ENCODE measurements at places on chromosomes 6 and 20.

DNA sequence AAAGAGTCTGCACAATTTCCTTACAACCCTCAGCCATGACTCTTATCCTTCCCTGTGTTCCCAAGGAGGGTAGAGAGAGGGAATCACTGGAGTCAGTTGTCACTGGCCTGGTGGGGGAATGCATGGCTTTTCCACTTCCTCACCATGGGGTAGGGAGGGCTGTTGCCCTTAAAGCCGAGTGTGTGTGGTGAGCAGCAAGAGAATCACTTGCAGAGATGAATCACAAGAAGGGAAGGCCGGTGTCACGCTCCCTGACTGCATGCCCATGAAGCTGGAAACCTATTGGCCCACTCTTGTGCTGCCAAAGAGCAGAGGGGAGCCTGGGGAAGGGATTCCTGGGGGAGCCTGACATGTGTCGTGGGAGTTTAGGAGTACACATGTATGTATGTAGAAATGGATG is 18.1 kb upstream of the BMP6 start:
- no peak for DNase-seq

GRCh38 chr6:4588163-4588562 is 188.0 kb upstream of the CDYL start:
- DNase-seq: no peak

GRCh38 chr6:33964387-33964786 is 160.6 kb upstream of the MLN start:
- no peak for DNase-seq

GRCh38 chr20:52913650-52914387 is 58.3 kb upstream of the TSHZ2 start:
- DNase-seq: peak; percentile 33

- no peak for DNase-seq
These were observed 39.1 kb downstream of the NRN1 start for GRCh38 chr6:5967594-5967993.

DNA sequence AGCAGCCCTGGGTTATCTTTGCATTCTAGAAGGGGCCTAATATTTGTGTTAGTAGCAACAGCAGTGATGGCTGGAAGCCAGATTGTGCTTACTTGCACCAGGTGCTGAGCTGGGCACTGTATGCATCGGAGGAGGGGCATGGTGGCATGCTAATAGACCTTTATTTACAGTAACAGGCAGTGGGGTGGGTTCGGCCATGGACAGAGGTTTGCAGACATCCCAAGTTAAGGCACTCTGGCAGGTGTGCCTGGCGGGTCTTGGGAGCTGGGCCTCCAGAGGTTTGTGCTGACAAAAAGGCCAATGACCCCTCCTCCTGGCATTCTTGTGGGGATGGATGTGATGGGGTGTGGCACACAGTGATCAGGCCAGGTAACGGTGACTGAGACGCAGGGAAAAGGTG is 39.0 kb upstream of the CD93 start:
- no peak for DNase-seq

- no peak for DNase-seq
These were observed 530 bp downstream of the GOPC start for GRCh38 chr6:117601811-117602150.

DNA sequence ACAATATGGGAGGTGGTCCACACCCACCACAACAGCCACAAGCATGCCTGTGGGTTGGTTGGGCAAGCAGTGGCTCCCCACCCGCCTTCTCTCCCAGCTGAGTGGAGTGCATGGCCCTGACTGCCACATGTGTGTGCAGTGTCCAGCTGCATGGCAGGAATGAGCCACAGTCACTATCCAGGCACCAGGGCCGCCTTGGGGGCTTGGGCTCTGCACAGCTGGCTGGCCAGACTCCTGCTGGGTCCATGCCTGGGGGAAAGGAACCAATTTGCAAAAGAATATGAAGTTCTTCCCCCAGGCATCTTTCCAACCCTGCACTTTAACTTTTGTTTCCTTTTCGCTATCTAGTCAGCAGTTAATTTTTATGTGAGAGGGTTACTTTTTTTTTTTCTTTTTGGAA is 11.6 kb upstream of the ASCC3 start:
- no peak for DNase-seq

- no peak for DNase-seq
These were observed 60.9 kb upstream of the MC3R start for GRCh38 chr20:56187534-56188165.

DNA sequence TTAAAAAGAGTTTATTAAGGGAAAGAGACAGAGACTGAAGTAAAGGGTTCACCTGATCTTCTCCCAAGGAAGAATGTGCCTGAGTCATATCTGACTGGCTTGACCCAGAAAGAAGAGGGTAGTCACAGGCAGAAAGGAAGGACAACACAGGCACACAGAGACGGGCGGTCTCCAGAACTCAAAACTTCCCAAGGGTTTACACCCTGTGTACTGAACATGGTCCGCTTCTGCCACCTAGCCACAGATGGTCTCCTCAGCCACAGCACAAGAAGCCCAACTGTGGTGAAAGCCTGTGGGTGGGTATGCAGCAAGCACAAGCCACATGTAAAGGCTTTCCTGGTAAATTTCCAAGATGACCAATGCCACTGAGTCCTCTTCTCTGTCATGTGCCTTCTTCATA is 17.2 kb downstream of the UNC5CL start:
- peak; percentile 13 for DNase-seq

DNA sequence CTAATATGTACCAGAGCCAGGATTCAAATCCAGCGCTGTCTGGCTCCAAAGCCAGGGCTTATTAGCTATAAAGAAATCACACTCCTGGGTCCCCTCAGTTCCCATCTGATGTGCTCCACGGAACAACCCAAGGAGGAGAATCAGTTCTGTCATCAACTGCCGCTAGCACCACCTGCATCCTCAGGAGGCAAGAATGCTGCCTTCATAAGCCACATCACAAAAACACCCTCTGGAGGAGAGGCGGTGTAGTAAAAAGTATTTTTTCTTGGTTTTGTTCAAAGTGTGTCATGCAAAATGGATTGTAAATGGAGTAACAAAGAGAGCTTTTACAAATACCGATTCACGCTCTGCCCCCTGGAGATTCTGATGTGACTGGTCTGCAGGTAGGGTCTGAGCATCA is 57.1 kb downstream of the TNFRSF21 start:
- DNase-seq: no peak

- DNase-seq: no peak
These were observed 24.5 kb upstream of the CARMIL1 start for GRCh38 chr6:25254671-25255070.

DNA sequence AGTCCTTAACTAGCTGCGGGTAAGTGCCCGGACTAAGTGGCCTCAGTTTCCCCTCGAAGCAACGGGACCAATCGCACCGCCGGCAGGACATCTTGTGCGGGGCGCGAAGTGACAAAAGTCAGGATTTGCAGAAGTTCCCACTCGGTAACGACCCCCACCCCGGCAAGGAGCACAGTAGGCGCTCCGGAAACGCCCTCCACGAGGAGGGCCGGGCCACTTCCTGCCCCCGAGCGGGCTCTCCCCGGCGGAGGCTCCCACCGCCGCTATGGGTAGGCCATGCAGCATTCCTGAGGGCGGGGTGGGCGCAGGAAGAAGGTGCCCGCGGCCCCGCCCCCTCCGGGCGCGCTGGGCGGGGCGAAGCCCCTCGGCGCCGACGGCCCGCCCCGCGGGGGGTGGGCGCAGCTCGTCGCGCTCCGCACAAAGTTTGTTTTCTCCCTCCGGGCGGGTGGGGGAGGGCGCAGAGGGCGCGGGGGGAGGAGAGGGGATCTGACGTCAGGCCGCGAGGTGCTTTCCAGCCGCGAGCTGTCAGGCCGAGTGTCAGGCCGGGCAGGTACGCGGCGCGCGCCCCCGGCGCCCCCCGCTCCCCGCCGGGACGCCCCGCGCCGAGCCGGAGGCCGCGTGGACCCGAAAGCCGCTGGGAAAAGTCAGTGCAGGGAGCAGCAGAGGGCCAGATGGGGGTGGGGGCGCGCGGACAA is at the start of gene TGIF2:
TGIF2 (plus strand) TSS at position 495 of the 695 bp plus-strand sequence. CDS start 5,178 bp downstream, outside the sequence.
- DNase-seq: peak; percentile 28

DNA sequence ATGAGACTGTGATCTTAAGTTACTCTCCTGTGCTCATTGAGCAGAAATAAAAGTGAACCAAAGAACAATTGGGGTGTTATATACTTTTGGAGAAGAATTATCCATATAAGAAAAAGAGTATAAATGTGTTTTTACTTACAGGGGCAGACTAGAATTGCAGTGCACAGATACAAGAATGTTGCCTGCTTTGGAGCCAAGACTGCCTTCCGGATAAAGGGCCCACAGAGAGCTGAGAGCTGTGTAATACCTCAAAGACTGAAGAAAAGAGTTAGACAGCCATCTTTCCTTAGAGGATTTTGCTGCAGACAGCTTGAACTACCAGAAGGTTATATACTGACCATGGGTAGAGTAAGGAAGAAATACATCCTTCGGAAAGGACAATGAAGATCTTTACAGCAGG is 1235.5 kb upstream of the CITED2 start:
- DNase-seq: peak; percentile 13

- DNase-seq: no peak
These were observed 17.0 kb downstream of the PHF20 start for GRCh38 chr20:35788796-35789195.

DNA sequence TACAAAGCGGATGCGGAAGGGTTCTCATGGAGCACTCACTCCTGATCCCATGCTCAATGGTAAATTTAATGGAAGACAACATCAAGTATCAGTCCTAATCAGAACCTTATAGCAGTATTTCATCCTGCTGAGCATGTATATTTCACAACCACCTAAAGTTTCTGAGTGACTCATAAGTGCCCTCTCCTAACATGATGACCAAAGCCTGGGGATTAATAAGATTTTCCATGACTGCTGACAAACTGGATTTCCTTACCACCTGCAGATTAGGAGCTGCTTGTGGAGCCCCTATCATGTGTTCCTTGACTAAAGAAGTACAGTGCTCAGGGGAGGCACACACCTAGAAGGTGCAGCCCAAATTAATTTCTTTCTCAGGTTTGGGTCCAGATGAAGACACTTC is 112.8 kb downstream of the INSM1 start:
- DNase-seq: peak; percentile 81

GRCh38 chr6:15109338-15110090 is 136.4 kb upstream of the JARID2 start:
- no peak for DNase-seq

- no peak for DNase-seq
These were observed 92.7 kb upstream of the SIRPA start for GRCh38 chr20:1802385-1803060.

GRCh38 chr20:62609279-62609720 is 33.0 kb upstream of the SLCO4A1 start:
- DNase-seq: no peak

GRCh38 chr6:24584382-24584720 is 61.6 kb downstream of the KIAA0319 start:
- no peak for DNase-seq

GRCh38 chr6:13615792-13616120 is 621 bp downstream of the NOL7 start:
- DNase-seq: no peak

- DNase-seq: peak; percentile 27
These were observed 192.3 kb downstream of the UTRN start for GRCh38 chr6:144477396-144477795.

DNA sequence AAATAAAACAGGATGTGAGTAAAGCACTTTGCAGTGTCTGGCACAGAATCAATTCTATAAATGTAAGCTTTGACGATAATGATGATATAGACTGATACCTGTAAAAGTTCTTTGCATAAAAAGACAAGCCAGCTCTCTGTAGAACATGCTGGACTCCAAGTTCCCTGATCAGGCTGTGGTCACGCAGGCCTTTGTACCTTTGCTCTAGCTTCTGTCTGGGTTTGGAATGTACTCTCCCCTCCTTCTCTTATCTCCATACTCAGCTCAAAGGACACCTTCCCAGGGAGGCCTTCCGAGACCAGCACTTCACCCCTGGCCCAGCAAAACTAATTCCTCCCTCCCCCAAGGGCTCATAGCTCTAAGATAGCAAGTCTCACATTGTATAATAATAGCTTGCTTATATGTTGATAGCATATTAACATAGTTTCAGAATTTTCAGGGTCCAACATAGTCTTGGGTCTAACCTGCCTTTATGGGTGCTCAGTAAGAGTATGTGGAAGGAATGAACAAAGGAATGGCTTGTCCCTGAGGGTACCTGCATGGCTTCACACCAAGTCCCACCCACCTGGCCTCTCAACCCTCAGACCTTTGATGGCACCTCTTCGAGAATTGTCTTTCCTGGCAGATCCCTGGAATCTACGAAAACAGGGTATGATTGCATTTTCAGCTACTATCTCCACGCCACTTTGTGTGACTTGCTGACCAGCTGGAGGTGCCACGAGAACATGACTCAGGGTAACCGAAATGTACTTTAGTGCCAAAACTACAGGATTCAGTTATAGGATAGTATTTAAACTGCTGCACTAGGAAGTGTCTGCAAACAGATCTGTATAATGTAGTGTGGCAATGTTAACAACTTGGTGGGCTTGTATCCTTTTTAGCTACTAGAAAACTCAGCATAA is 41.7 kb upstream of the PIM1 start:
- DNase-seq: no peak

DNA sequence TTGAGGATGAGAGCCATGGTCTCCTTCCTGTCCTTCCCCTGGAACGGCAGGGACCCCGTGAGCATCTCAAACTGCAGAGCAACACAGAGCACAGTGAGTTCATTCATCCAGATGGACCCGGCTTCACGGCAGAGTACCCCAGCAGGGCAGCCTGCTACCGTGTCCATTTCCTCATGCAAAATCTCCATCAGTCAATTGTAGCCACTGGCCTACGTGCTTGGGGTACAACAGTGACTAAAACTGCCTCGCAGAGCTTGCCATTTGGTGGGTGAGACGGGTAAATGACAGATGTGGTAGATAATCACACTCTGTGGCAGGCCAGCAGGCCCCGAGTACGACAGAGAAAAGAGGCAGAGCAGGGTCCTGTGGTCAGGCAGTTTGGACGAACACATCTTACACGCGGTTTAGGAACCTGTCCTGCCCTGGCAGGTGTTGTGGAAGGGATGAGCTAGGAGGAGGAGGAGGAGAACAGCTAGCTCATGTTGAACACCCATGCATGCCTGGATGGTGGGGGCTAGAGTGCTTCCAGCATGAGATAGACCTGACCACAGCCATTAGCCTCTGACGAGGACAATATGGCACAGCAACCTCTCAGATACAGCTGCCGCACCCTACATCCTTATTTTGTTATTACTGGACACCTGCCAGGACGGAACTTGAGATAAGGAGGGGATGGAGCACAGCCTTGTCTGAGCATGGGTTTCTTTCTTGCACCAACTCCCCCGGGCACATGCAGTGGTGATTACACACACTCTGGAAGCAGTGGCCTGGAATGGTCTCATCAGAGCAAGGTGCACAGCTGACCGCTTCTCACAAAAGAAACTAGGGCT is 95.6 kb downstream of the RAMACL start:
- DNase-seq: no peak

DNA sequence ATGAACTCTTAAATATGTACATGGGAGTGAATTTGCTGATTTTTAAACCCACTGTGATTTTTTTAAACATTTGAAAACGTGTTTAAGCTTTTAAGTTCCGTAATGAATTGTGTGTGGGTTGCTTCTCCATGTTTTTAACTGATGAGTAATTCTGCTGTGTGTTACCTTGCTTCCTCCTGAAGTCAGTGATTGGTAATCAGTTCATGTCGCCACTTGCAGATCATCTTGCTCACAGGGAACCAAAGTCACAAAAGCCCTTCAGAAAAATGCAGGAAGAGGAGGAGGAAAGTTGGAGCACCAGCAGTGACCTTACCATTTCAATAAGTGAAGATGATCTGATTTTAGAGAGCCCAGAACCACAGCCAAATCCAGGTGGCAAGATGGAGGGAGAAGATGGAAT is 36.7 kb downstream of the KIZ start:
- no peak for DNase-seq
